ENCODE measurements at places on chromosomes 13 and 19.

DNA sequence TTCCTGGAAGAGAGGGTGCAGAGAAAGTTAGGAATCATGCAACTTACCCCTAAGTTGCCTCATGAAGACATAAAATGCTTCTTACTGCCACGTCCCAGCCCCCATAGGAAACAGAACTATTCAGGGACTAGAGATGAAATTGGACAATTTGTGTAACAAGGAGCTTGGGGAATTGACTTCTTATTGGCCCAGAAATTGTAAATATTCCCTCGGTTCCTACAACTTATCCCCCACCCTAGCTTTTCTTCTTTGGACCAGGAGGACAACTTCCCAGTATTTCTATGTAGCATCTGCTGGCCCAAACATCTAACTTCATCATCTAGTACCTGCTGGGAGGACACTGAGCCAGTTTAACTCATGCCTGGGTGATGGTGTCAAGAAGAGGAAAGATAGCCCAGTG lies at the start of gene OR1M1:
TSS of gene OR1M1 (plus strand) at position 301 of the 400 bp plus-strand sequence. CDS start 6,184 bp downstream, outside the sequence.
- no peak for DNase-seq

- DNase-seq, result no peak
These were observed 3.6 kb upstream of the LIN7B start for GRCh38 chr19:49110567-49110966.

GRCh38 chr19:38095411-38096308 lies 128.4 kb downstream of the DPF1 start:
- peak; percentile 64 for DNase-seq

DNA sequence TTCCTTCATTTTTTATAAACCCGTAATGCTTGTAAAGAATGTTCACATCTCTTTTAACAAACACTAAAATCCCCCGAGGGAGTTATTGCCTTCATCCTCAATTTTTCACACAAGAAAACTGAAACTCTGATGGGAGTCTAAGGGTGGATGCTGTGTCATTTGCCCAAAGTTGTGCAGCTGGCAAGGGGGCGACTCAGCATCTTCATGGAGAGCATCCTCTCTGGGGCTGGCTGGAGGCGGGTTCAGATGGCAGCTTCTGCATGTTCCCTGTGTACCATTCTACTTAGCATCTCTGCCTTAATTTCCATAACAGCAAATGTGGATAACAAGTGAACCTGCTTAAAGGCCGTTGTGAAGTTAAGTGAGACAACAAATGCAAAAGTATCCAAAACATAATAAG lies 256.4 kb downstream of the IRS2 start:
- DNase-seq, result no peak

- no peak for DNase-seq
These were observed 33.6 kb downstream of the GJA3 start for GRCh38 chr13:20127262-20127561.

DNA sequence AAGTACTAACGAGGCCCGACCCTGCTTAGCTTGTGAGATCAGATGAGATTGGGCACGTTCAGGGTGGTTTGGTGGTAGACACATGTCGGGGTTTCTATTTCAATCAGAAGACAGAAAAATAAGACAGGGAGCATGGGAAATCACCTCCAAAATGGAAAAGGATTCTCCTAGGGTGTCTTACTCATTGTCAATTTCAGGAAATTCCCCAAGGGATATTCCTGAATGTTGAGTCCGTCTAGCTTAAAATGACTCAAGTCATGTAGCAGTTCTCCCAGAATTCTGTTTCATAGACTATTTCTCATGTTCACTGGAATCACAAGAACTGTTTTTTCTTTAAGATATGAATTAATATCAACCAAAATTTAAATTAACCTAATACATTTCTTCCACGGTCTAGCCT lies 380.1 kb downstream of the EFNB2 start:
- DNase-seq, result no peak

GRCh38 chr19:50559636-50560035 lies 8.6 kb downstream of the LRRC4B start:
- DNase-seq, result no peak

Measured in stimulated activated CD4-positive, alpha-beta T cell treated with anti-CD3 and anti-CD28 coated beads, Interleukin-2, amount 100 ng/mL, for 24 hours (primary cell).